Suppressor macrophage treated with lipopolysaccharide for 4 hours (primary cell): ENCODE measurements at places on chromosomes 16 and 17.

DNA sequence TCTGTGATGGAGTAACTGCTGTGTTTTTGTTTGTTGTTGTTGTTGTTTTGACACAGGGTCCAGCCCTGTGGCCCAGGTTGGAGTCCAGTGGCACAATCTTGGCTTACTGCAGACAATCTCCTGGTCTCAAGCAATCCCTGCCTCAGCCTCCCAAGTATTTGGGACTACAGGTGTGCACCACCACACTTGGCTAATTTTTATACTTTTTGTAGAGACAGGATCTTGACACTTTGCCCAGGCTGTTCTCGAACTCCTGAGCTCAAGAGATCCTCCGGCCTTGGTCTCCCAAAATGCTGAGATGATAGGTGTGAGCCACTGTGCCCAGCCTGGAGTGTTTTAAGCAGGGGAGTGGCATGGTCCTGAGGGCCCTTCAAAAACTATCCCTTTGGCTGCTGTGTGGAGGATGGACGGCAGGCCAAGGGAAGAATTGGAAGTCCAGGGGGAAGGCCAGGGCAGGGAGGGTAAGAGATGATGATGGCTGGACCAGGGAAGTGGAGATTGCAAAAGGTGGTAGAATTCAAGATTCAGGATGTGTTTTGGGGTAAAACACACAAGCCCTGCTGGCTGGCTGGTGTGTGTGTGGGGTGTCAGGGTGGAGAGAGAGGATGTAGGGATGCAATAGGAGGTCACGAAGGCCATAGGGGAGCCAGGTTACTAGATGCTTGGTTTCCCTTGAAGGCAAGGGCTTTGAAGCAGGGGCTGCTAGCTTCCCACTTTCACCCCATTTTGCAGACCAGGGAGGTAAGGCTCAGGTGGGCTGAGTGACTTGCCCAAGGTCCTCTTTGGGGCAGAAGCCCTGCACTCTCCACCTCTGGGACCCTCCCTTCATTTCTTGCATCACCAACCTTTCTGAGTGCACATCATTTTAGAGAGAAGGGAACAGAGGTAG is 18.8 kb upstream of the PLLP start:
- no peak for DNase-seq

GRCh38 chr17:76879691-76880090 is 11.5 kb downstream of the MGAT5B start:
- DNase-seq = no peak

DNA sequence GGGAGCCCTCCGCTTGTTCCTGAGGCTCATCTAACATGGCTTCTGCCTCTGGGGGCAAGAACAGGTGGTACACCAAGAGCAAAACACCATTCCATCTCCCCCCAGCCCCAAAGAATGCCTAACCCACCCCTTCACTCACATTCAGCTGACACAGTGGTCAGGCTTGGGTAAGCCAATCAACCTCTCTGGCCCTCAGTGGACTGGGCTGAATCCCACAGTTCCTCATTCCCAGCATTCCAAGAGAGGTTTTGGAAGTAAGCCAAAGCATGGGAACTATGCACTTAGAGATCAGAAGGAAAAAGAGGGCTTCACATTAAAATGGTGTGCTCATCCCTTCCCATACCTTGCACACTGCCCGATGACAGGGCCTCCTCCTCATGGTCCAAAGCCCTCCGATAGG is 7.8 kb downstream of the PIGS start:
- no peak for DNase-seq

DNA sequence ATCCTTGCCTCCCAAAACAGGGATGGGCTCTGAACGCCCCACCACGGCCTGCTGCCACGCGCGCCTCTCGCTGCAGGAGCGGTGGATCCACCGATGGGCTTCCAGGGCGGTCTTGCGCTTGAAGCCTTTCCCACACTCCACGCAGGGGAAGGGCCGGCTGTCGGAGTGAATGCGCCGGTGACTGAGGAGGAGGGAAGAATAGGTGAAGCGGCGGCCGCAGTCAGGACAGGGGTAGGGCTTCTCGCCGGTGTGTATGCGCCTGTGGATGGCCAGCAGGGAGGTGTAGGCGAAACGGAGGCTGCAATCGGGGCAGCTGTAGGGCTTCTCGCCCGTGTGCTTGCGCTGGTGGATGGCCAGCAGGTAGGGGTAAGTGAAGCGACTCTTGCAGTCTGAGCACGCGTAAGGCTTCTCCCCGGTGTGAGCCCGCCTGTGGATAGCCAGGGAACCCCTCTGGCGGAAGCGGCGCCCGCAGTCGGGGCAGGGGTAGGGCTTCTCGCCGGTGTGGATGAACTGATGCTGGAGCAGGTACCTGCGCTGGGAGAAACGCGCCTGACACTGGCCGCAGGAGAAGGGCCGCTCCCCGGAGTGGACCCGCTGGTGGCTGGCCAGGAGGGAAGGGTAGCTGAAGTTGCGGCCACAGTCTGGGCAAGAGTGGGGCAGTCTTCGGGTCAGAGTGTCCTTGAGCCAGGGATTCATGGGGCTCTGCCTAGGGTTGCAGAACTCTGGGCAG is 2.7 kb downstream of the ZNF785 start:
- no peak for DNase-seq

DNA sequence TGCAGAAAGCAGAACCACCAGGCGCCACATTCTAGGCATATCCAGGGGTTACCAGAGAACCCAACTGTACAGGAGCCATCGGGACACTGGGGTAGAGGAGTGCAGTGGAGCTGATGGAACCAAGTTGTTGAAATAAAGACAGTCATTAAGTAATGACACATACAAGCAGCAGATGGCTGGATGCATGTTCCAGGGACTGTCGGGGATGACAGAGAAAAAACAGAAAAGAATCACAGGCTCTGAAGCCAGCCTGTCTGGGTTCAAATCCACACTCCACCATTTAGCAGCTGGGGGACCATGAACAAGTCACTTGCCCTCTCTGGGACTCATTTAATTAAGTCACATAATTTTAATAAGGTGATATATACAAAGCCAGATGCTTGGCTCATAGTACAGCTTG is 117.1 kb downstream of the ZNF423 start:
- DNase-seq = no peak

DNA sequence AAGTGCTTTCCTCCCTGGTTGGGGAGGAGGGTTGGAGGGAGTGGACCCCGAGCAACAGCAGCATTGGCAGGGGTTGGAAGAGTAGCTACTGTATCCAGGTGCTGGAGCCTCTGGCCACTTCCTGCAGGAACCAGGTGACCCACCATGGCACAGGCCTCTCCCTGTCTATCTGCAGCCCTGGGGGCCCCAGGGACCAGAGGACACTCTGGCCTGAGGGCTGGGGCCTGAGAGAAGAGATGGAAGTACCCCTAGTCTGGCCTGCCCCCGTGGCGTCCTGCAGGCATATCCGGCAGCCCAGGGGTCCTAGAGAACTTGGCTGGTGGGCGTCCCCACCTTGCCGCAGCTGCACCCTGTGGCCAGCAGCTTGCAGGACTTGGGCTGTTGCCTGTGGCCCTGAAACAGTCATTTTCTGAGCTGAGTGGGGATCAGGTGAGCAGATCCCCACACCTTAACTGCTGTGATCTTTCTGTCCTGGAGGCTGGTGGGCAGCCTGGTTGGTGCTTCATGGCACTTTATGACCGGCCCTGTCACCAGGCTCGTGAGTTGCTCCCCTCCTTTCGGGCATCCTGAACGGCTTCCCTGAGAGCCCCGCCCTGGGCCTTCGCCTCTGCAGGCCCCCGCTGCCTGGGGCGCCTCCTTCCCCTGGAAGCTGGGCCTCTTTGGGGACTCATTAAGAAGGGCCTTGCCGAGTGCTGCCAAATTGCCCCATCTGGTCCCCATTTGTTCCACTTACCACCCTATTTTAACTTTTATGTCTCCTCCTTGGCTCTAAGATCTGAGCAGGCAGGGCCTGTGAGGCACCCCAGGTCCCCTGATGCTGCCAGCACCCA is 298.6 kb downstream of the SEC14L1 start:
- DNase-seq = no peak

DNA sequence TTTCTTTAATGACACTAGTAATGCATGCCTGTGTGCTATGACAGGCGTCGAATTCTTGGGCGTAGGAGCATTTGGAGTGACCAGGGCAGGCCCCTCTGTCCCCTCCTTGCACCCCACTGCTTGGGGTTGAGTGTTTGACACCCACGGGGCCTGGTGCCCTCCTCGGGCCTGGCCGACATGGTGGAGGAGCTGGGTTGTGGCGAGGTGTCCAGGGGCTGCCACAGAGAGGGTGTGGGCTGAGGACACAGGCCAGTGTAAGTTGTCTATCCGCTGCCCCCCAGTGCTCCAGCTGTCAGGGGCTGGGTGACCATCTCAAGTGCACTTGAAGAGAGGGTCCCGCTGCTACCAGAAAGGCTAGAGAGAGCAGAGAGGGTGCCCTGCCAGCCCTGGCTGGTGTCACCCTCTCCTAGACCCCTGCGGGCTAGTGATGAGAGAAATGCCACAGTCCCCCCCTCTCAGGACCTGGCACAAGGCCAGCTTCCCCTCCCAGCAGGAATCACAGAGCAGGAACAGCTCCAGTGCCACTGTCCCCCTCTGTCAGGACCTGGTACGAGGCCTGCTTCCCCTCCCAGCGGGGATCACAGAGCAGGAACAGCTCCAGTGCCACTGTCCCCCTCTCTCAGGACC is 30.5 kb downstream of the MGRN1 start:
- DNase-seq = no peak

GRCh38 chr16:29900888-29901606 is 759 bp downstream of the ASPHD1 start:
- no peak for DNase-seq

DNA sequence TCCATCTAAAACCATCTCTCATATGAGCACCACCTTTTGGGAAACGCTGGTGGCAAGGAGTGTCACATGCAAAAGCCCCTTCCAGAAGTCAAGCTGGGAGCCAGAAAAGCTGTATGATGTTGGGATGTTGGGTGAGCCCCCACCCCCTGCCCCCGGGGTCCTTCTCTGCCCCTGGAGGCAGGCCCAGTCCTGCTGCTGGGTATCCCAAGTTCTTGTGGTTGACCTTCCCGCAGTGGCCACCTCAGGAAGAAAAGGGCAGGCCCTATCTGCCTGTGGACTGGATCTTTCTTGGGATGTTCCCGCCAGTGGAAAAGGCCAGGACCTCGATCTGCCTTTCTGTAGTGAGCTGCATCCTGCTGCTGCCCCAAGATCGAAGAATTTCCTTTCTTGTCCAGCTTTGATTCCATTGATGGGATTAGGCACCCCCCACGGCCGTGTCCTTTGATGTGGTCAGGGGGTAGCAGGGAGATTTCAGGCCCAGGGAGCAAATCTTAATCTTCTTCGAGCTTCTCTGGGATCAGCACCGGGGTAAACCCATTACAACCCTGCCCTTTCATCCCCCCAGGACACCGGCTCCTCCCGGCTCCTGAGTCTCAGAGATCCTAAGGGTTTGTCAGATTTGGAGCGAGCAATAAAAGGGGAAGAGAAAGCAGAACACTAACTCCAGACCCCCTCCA is 165.6 kb downstream of the RAB11FIP4 start:
- DNase-seq = no peak

DNA sequence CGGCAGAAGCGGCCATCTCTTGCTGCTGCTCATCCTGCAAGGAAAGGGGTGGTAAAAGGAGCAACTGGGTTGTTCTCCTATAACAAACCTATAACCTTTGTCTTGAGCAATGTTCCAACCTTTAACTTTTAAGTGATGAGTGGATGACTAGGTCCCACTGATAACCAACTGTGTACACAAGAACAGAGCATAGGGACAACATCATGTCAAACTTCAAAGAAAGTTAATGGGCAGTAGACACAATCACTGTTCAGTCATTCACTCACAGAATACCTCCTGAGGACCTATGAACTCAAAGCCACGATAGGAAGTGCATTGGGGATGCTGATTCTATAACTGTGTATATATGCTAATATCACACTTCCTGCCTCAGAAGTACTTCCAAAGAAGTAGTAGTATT is 21.6 kb downstream of the CFAP97D1 start:
- DNase-seq = no peak

DNA sequence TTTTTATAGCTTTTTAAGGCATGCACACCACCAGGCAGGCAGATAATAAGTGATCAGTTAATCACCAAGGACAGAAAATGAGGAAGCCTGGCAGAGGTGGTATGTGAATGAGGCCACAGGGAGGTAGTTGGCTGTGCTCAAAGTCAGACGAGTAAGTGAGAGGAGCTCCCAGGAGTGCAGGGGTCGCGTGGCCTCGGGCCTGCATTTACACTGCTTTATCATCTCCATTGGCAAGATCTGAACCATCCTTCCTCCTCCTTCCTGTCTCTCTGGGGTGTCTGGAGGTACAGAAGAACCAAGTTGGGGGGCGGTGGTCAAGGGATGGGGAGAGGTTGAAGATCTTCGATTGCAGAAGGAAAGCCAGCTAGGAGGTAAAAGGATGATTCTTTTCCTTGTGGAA is 320.1 kb downstream of the SOX9 start:
- DNase-seq = no peak

DNA sequence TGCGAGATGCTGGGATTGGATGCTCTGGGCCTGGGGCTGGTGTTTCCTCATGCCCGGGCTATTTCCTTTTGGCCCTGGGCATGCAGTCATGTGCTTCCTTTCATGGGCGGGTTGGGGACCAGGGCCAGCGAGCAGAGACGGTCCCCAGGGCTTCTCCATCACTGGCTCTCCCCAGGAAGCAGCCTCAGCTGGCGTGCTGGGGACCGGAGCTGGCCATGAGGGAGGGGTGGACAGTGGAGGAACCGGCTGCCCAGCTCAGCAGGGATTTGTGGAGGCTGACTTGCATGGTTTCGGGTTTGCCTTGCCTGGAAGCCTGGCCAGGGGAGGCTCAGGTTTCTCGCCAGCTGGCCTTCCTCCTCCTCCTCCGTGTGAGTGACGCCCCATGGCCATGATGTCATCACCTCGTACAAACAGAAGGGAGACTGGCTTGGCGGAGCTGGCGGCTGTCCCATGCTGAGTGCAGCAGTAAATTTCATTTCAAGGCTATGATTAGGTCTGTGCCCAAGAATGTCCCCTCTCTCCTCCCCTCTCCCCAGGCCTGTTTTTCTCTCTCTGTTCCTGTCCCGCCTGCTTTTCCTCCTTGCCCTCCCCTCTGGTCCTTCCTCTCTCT is 8.9 kb upstream of the TIMP2 start:
- DNase-seq = peak; percentile 72

GRCh38 chr16:85393674-85394451 is 219.3 kb upstream of the GSE1 start:
- DNase-seq = peak; percentile 73

DNA sequence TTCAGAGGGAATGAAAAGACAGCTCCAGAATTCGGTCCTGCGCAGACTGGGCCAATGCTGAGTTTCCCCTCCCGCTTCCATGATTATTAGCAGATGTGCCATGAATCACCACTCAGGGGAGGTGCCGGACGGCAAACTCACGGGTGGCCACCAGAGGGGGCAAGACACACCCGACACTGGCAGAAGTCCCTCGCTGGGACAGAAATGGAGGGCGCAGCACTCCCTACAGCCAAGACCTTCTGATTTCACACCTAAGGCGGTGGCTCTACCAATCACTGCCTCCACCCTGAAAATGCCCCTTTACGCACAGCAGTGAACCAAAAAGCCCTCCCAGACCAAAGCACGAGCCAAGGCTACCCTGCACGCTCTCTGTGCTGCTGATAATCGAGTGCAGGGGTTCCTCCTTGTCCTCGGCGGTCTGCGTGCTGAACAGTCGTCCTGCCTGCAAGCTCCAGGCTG is 26.8 kb downstream of the TRAP1 start:
- DNase-seq = peak; percentile 89
